NCI-H1092 (cell line): ENCODE measurements at places on chromosomes 16 and 17.

GRCh38 chr17:75518201-75518600 is 1.9 kb downstream of the TSEN54 start:
- DNase-seq, result no peak

GRCh38 chr17:1933875-1934715 is 91.0 kb downstream of the RTN4RL1 start:
- no peak for DNase-seq

GRCh38 chr17:50800196-50800700 is 32.9 kb upstream of the ANKRD40CL start:
- no peak for DNase-seq

DNA sequence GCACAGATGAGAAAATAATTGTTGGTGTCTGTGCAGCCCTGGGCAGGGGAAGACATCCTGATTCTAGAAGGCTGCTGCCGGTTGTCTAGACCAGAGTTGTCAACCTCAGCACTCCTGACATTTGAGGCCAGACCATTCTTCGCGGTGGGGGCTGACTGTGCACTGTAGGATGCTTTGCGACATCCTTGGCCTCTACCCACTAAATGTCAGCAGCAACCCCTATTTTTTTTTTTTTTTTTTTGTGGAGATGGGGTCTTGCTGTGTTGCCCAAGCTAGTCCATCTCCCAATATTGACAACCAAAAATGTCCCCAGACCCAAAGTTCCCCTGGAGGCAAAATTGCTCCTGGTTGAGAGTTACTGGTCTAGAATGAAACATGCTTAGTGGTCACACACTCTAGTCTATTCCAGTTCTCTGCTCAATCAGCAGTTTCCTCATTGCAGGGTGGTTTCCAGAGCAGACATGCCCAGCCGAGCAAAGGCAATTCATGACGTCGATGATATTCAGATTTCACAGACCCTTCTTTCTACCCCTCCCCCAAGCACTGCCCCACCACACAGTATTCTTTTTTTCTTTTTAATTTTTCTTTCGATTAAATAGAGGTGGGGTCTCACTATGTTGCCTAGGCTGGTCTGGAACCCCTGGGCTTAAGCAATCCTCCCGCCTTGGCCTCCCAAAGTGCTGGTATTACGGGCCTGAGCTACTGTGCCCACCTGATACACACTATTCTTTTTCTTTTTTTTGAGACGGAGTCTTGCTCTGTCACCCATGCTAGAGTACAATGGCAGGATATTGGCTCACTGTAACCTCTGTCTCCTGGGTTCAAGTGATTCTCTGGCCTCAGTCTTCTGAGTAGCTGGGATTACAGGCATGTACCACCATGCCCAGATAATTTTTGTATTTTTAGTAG is 9.0 kb downstream of the C17orf99 start:
- DNase-seq, result no peak

DNA sequence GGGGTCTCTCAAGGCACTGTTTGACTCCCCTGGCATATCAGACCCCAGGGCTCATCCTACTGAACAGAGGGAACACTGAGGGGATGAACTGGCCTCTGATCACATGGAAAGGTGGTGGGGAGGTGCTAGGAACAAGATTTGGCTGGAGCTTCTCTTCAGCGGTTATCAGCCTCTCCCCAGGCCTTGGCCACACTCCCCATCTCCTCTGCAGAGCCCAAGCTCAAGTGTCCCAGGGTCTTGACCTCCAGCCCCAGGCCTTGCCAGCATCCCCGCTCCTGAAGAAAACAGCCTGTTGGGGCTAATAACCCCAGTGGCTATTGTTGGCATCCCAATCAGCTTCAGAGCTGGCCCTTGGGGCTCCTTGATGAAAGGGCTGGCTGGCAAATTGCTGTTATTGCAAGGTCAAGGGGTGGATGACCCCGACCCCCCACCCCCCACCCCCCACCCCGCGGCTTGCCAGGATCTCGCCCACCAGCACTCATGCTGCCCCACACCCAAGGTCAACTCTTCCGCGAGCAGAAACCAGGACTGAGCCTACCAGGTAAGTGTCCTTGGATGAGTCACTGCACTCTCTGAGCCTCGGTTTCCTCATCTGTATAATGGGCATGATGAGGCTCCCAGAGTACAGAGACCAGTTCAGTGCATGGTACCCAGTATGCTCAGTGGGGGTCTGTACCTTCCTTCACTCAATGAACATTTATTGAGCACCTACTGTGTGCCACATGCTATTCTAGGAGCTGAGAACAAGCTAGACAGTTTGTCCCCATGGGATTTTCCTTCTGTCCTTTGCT is 18.8 kb upstream of the FAM83G start:
- no peak for DNase-seq
